Stimulated activated CD8-positive, alpha-beta memory T cell treated with anti-CD3 and anti-CD28 coated beads, Interleukin-15, amount 100 ng/mL, for 4 hours (primary cell): ENCODE measurements at places on chromosomes 2 and 18.

DNA sequence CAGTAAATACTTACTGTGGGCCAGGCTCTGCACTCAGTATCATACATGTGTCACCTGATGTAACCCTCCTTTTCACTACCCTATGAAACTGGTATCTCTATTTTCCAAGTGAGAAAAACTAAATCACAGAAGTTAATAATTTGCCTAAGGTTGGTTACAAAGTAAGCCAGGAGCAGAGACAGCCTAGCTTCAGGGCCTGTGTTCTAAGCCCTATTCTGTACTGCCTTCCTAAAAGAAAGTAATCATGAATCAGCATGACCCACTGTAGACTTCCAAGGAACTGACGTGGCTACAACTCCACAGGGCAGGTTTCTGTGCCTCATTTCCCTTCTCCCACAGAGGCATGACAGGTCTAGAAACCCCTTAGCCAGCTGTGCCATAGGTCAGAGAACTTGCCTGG lies 14.3 kb downstream of the ZNF142 start:
- no peak for DNase-seq

- no peak for DNase-seq
Observed at GRCh38 chr18:33937270-33937816, 287.4 kb downstream of the NOL4 start.

DNA sequence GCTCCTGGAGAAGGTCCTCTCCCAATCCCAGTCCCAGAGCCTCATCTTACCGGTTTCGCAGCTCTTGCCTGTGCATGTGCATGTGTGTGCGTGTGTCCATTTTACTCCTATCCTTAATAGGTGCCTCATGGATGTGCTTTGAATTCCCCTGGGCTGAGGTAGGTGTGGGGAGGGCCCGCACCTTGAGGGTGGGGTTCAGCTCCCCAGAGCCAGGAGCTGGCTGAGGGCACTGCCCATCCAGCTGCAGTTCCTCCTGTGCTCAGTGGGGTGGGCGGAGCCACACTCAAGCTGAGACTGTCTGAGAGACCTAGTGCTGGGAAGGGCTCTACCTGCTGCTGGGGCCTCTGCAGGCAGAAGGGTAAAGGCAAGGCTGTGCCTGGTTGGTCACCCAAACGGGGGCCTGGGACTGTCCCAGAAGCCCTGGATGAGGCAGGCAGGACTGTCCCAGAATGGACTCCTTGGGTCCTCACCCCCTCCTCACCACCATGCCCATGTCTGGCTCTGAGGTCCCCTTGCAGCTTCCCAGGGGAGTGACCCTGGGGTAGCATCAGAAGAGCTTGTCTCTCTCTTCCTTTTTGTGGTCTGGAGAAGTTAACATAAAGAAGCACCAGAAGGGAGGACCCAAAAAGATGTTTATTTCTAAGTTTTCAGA lies 8.9 kb downstream of the GDF7 start:
- DNase-seq = no peak

- DNase-seq = no peak
Observed at GRCh38 chr2:75558136-75558535, 2.6 kb downstream of the EVA1A start.

DNA sequence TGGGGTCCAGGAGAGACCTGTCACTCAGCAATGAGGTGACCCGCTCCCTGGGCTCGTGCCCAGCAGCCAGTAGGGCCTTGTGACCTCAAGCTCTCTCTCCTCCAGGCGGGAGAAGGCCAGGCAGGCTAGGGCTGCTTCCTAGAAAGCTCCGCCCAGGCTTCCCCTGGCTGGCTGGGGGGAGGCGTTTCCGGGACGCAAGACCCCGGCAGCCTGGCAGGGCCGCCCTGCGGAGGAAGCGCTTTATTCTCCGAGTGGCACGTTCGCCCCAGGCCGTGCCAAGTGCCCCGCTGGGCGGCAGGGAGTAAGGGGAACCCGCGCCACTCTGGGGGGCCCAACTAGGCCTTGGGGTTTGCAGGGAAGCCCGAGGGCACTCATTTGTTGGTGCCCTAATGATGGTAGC lies 21.2 kb upstream of the EPAS1 start:
- DNase-seq = no peak

DNA sequence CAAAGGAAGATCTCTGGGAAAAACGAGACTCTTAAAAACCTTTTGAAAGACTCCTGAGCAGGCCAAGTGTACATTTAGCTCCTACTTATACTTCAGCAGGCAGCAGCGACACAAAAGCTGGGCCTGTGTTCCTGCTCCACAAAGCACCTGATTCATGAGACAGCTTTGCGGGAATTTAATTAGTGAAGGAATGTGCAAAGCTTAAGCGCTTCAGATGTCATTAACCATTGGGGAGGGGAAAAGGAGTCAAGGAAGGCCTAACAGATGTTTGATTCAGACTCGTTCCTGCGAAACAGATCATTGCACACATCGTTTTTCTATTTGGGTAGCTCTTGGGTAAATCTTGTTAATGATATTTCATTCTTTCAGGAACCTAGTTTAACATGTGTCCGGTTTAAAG lies 125.9 kb downstream of the MAIP1 start:
- no peak for DNase-seq

- DNase-seq = no peak
Observed at GRCh38 chr2:112273349-112273748, 2.0 kb upstream of the ZC3H6 start.

DNA sequence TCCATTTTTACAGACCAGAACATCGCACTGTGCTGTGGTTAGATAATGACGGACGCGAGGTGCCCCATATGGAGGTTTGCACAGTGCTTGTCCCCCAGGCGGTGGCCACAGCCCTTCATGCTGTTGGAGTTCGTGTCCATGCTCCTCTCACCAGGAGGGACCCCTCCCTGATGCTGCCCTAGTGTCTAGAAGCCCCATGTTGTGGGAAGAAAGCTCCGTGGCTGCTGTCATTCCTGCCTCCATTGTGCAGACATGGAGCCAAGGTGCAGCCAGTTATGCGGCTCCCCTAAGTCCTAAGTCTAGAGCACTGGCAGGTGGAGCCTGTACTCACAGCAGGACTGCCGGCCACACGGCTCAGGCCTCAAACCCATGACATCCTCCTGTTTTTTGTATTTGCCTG lies 464.9 kb downstream of the EIPR1 start:
- no peak for DNase-seq

DNA sequence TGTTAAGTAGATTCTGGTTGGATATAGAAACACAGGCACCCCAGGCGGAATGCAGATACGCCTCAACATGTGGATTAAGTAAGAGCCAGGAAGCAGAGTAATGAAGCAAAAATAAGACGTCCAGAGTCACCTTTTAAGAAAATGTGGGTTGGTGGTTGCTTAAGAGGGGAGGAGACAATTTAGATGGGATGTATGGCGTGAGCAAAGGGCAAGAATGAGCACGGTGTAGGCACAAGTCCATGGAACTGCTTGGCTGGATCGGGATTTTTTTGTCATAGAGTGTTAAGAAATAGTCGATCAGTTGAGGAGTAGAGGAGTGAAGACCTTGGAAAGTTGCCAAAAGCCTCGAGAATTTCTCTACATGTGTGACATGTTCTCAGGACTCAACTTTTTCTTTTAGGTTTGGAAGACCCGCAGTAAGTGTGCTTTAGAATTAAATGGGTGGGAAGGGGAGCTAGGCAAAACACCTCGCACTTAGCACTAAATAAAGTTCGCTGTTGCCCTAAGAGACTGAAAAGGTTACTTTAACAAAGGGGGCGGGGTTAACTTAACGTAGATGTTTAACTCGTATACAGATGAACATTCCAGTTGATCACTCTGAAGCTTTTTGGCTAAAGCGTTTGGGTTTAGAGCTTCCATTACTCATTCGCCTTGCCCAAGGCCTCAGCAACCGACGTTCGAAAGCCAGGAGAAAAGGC lies 716 bp upstream of the SLC39A10 start:
- DNase-seq = no peak

DNA sequence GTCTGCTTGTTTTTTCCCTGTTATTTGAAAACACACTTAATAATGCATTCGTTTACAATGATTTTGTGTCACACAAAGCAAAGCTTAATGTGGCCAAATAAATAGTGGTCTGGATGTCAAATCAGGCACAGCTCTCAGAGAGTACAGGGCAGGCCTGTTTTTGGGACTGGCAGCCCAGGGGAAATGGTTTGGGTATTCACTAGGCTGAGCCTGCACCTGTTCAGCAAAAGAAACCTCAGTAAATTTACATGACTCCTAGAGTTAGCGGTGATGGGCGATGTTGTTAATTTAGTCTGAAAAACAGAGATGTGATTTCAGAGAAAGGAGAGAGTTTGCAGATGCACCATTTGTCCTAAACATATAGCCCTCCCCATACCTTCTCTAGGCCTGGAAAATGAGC lies 197.1 kb downstream of the ALK start:
- DNase-seq = no peak

GRCh38 chr2:220708366-220708765 lies 863.7 kb downstream of the EPHA4 start:
- no peak for DNase-seq

DNA sequence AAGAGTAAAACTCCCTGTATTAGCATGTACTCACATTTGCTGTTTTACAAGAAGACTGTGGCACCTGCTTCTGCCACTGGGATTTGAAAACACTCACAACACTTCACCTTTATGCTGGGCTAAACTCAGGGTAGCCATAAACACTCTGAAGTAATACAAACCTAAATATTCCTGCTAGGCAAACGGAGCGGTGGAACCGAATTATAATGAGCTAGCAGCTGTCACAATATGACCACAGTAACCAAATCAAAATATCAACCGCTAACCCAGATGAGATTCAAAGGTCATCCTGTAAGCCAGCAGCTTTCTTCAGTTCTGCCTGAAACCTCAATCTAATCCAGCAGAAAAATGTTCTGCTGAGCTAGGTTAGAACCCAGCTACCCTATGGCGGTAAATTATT lies 132.1 kb downstream of the TCF4 start:
- no peak for DNase-seq

- DNase-seq = no peak
Observed at GRCh38 chr2:160288324-160288723, 88.3 kb upstream of the ITGB6 start.

GRCh38 chr2:10795508-10796046 lies 17.0 kb downstream of the PDIA6 start:
- no peak for DNase-seq

GRCh38 chr18:26547646-26548414 lies 523 bp downstream of the KCTD1 start:
- peak; percentile 10 for DNase-seq

DNA sequence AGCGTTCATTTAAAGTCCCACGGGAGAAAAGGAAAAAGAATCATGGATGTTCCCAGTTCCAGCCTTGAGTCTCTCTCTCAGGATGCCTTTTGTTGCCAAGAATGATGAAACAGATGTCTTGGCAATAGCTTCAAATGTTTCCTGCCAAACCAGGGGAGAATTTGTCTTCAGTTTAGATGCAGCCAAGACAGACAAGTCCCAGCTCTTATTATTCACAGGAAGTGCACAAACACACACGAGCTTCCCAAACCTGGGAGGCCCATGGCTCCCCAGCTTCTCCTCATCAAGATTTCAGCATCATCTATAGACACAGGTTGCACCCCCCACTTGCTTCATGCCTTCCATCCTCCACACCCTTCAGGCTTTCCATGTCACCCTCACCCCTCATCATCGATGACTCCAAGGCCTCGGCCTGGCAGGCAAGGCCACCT lies 45.9 kb downstream of the HS1BP3 start:
- DNase-seq = no peak

DNA sequence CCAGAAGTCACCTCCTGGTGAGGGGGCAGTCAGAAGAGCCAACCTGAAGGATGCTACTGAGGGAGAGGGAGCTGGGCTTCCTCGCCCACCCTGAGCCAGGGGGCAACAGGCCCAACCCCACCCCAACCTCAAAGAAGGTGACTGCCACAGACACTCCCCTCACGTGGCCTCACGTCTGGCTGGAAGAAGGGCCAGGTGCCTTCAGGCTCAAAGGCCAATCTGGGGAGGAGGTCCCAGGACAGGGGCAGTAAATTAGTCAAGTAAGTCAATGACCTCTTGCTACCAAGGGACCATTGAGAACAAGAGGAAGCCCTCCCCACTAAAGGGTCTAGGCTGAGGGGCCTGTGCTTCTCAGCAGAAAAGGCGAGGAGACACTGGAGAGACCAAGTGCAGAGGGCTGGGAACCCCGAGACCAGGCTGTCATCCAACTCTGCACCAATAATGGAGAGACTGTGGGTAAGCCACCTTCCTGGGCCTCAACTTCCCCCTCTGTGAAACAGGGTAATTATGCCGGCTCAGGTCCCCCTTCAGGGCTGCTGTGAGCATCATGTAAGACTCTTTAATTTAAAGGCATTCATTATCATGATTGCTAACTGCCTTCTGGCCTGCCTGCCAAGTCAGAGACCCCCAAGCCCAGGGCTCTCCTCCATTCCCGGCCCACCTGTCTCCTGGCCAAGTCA lies 20.2 kb upstream of the TNS1 start:
- no peak for DNase-seq

- DNase-seq = no peak
Observed at GRCh38 chr2:191020742-191021381, 6.9 kb upstream of the STAT1 start.

DNA sequence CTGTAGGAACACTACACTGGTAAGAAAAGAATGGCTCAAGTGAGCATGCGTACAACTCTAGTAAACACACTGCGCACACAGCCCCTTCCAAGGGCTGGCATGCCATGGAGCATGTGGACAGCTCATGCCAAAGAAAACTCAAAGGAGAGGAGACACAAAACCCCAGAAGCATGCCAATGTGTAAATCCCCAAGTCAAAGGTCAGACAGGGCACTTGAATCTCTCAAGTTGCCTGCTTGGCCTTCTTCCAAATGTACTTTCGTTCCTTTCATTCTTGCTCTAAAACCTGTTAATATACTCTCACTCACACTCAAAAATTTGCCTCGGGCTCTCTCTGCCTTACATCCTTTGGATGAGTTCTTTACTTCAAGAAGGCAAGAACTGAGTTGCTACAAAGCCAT lies 365.3 kb downstream of the NBAS start:
- DNase-seq = no peak

- no peak for DNase-seq
Observed at GRCh38 chr18:62282188-62282629, 42.9 kb upstream of the TNFRSF11A start.

- DNase-seq = no peak
Observed at GRCh38 chr2:108124736-108125495, 114.9 kb upstream of the SULT1C3 start.

GRCh38 chr2:44680983-44681531 lies 260.4 kb upstream of the SIX3 start:
- DNase-seq = no peak

DNA sequence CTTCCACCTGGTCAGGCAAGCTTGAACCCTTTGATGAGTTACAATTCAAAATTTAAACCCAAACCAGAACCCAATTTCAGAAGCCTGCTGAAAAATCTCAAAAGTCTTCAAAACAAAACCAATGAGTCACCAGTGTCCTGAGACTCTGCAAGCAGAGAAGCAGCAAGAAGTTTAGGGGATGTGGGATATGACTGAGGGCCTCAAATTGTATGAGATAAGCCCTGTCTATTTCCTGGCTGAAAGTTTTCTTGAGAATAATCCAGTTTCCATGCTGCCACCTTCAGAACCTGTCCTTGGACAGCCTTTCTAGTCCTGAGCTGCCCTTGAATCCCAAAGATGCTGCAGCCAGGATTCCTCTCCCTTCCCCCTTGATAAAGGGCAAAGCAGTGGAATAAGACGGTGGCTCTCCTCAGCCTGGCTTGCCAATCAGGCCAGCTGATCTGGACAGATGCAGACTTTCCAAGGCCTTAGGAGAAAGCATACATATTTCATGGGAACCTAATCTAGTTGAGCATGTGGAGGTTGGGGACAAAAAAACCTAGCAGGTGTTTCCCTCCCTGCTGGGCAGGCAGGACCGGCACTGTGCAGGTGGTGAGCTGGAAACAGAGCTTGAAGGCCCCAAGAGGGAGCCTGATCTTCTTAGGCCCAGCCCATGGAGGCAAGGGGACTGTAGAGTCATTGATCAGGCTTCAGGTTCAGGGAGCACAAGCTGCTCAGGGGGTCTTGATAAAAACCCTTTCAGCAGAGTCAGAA lies 278.0 kb upstream of the MGAT5 start:
- no peak for DNase-seq

GRCh38 chr18:59268721-59269562 lies 4.3 kb downstream of the RAX start:
- DNase-seq = no peak
